ENCODE measurements at places on chromosomes 13 and 19.

DNA sequence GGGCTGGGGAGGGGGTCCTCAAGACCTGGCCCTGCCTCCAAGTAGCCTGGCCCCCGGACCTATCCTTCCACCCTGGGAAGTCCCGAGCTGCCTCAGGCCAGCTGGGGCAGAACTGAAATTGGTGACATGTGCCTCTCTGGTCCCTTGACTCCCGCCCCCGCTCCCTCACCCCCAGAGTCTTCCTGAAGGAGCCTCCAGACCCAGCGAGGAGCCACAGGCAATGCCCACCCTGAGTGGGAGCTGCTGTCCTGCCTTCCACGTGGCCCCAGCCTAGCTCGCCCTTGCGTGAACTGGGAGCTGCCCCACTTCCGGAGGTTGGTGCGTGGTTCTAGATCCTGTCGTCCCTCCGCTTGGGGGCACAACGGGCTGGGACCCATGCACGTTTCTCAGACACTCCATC, 34.6 kb downstream of the CEBPA start:
- no peak for DNase-seq

GRCh38 chr19:49363268-49364082, at the start of gene DKKL1:
TSS of gene DKKL1 (plus strand) at chr19:49363877. CDS start at chr19:49363999, 122 bp downstream.
- peak; percentile 96 for DNase-seq

DNA sequence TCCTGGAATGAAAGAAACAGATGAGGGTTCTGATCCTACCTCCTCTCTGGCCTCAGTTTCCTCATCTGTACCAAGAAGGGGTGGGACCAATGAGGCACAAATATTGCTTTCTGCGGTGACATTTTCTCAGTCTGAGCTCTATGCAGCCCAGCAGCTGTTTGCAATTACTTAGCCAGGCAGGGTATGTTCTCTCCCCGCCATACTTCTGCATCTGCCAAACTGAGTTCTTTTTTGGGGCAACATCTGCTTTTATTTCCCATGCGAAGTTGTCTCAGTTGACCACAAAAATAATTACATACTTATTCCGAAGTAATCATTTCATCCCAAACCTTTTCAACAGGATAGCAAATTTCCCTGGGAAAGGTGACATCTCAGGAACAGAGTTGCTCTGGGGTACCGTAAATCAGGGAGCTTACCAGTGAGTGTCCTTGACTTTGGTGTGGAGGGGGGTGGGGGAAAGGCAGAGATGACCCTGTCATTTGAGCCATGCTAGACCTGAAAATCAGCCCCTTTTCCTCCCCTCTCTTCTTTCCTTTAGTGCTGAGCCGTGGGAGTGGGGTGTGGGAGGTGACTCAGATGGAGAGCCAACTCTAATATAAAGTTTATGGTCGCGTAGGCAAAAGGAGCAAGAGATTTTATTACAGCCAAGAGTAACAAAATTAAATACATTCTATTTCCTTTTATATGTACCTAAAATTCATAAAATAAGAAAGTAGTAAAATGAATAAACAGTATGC, 165.7 kb upstream of the KL start:
- no peak for DNase-seq

GRCh38 chr13:59601993-59602392, 561.7 kb downstream of the DIAPH3 start:
- no peak for DNase-seq

GRCh38 chr13:47932950-47933923, 67.8 kb downstream of the SUCLA2 start:
- no peak for DNase-seq

DNA sequence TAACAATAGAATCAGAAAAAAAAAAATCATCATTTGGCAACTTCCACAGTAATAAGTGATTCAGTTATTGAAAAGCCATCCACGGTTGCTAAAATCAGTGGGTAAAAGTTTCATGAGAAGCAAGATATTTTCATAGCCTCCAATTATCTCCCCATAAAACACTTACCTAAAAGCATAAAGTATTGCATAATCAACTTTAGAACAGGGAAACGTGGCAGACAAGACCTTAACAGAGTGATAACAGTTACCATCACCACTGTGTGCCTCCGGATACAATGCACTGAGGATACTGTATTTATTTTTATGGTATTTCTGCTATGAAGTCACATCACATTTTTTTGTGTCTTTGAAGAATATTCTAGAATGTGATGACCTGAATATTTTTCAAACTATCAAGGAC, 37.0 kb downstream of the ABCC4 start:
- DNase-seq: no peak

- no peak for DNase-seq
Measured at GRCh38 chr13:82751206-82751605, 1131.1 kb downstream of the SLITRK1 start.

- no peak for DNase-seq
Measured at GRCh38 chr13:28568286-28568685, 73.4 kb upstream of the FLT1 start.

GRCh38 chr13:98664047-98664446, 87.1 kb upstream of the STK24 start:
- no peak for DNase-seq

DNA sequence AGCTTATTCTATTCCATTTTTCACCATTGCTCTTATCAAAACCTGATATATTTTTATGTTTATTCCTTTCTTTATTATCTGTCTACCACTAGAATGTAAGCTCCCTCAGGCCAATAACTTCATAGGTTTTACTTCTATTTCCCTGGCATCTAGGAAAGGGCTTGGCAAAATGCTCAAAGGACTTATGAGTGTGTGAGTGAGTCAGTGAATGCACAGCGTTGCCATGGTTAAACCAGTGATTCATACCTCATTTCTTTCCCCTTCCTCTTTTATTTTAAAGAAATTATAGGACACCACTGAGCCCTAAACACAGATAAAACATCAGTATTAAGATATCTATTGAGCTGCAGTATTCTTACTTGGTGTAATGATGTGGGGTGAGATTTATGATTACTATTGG, 162.1 kb downstream of the GPC6 start:
- no peak for DNase-seq

DNA sequence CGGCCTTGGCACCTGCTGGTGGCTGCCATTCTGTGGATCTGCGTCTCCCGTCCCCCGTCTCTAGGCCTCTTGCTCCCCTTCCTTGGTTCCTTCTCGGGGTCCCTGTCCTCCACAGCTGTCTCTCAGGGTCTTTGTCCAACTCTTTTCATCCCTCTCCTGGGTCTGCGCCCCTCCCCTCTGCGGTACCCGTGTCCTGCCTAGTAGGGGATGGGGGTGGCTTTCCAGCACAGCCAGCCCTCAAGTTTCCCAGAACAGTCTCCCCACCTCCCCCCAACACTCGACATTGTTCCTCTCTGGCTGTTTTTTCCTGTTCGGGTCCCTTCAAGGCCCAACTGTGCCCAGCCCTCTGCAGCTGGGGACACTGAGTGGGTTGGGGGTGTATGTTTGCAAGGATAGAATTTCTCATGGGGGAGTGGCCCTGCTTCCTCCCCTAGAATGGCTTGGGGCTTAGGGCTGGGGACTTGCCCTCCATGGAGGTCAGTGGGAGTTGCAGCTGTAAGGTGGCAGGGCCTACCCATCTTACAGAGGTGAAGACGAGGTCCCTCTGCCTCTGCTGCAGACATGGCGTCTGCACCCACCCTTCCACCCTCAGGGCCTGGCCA, 762 bp upstream of the ADM5 start:
- DNase-seq: no peak

DNA sequence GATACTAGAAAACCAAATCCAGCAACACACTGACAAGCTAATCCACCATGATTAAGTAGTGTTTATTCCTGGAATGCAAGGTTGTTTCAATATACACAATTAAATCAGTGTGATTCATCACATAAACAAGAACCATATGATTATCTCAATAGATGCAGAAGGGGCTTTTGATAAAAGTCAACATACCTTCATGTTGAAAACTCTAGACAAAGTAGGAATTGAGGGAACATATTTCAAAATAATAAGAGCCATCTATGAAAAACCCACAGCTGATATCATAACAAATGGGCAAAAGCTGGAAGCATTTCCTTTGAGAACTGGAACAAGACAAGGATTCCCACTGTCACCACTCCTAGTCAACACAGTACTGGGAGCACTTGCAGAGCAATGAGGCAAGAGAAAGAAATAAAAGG, 213.6 kb upstream of the CSNK1A1L start:
- DNase-seq: no peak

GRCh38 chr19:34350161-34350561, 14.8 kb upstream of the GPI start:
- no peak for DNase-seq

DNA sequence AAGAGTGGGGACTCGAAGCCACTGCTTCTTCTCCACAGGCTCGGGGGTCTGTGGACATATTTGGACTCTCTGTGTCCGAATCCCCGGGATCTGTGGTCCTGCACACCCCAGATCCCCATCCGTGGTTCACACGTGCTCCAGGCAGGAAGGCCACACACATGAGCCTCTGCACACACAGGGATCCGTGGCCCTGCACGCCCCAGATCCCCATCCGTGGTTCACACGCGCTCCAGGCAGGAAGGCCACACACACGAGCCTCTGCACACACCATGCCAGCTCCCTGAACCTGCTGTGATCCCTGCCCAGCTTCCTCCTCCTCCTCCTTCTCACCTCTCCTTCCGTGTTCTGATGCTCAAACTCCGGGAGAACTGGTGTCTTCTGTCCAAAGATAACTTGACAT, 3.1 kb downstream of the TEX29 start:
- DNase-seq: no peak

GRCh38 chr13:76735641-76736040, 150.6 kb downstream of the KCTD12 start:
- no peak for DNase-seq

DNA sequence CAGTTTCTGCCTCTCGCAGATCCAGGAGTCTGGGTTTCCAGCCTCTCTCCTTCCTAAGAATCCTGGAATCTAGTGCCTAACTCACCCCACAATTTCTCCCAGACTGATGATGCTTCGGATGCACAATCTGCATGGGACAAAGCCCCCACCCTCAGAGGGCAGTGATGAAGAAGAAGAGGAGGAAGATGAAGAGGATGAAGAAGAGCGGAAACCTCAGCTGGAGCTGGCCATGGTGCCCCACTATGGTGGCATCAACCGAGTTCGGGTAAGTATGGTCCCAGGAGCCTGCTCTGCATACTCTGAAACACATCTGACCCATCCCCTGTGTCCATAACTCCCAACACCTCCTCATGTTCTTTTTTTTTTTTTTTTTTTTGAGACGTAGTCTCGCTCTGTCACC, 796 bp downstream of the GRWD1 start:
- DNase-seq: no peak

GRCh38 chr13:45500492-45501174, 35.9 kb downstream of the COG3 start:
- no peak for DNase-seq

- no peak for DNase-seq
Measured at GRCh38 chr19:46014941-46015686, 7.7 kb downstream of the PGLYRP1 start.

DNA sequence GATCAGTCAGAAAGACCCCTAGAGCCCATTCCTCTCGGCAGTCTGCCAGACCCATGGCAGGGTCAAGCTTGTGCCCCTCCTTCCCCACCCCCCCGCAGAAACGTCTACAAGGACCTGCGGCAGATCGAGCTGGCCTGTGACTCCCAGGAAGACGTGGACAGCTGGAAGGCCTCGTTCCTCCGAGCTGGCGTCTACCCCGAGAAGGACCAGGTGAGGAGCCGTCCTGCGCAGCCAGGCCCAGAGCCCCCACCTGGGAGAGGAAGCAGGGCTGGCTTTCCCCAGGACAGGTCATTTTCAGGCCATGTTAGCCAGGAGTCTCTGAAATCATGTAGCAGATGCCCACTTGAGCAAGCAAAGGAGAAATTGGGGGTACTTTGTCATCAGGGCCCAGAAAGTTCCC, 12.3 kb downstream of the TMED1 start:
- no peak for DNase-seq

DNA sequence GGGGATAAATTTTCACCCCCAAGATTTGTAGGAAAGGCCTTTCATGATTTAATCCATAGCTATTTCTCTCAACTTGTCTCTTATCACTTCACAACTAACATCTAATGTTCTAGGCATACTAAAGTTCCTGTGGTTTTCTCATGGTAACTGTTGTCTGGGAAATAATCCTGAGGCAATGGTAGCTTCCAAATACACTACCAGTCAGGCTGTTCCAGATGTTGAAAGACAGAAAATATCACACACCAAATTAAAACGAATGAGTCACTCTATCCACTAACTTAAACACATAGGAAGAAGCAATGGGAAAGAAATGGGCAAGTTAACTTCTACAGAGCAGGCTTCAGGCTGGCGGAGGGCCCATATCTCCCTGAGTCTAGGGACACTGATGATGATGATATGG, 77.7 kb upstream of the MYO16 start:
- DNase-seq: no peak

- no peak for DNase-seq
Measured at GRCh38 chr13:88862095-88862620, 1191.0 kb downstream of the SLITRK5 start.

DNA sequence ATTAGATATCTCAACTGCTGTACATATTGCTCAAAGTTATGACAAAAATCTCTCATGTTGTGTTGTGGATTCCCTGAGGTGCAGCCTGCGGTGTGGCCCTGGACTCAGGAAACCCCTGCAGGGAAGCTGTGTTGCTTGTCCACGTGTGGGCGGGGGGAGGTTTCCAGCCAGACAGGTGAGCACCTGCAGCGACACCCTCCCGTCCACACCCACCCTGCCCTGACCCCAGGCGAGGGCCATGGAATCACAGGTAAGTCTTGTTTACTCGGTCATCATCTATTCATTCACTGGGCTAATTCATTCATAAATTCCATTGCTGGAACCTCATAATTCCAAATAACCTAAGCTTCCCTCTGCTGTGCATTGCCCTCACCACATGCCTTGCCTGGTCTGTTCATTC, 14.1 kb downstream of the PLPP2 start:
- DNase-seq: no peak

GRCh38 chr19:53880711-53881481, 1.1 kb upstream of the PRKCG start:
- DNase-seq: no peak

All from right renal pelvis (tissue), 4 donors.